ENCODE measurements at places on chromosomes 6 and 20. TPM values are rescaled to one million over a fixed set of nuclear protein-coding genes. Genes with fewer than 3 reads are reported as not detected.

DNA sequence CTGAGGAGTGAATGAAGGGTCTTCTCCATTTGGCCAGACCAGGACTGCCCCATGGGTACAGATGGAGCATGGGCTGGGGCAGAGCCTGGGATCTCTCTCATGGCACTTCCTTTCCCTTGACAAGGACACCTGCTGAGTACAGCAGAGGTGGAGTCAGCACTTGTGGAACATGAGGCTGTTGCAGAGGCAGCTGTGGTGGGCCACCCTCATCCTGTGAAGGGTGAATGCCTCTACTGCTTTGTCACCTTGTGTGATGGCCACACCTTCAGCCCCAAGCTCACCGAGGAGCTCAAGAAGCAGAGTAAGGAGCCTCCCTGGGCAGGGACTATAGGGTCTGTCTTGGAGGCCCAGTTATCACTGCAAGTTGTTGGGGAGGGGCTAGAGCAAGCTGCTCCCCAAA, 29.6 kb downstream of the GSS start:
- H3K36me3 ChIP-seq = peaks cover 87% of the 10 kb centered on the region
- H3K27ac ChIP-seq = peak overlapping the region; percentile 87
- DNase-seq = no peak
- no peaks in the 10 kb centered on the region for H3K27me3 ChIP-seq
- peaks cover 34% of the 10 kb centered on the region for H3K4me1 ChIP-seq
- H3K4me3 ChIP-seq = no peak overlapping the region

GRCh38 chr6:112773187-112773586, 426.1 kb downstream of the RFPL4B start:
- H3K4me1 ChIP-seq = no peaks in the 10 kb centered on the region
- H3K27me3 ChIP-seq = no peaks in the 10 kb centered on the region
- no peak for DNase-seq
- no peaks in the 10 kb centered on the region for H3K36me3 ChIP-seq

DNA sequence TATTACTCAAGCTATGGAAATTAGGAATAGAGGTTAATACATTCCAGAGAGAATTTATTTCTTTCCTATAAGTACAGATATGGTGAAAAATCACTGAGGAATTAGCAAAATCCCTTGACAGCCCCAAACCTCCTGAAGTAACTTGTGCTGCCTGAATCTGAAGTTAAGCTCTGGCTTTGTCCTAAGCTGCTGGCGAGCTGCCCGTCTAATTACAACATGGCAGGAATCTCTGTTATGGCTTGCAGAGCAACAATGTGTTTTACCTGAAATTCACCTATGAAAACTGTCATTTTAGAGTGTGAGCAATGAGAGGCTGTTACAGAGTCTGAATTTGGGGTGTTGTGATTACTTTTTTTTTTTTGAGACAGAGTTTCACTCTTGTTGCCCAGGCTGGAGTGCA, 22.5 kb upstream of the IYD start:
- DNase-seq = no peak
- H3K36me3 ChIP-seq = no peaks in the 10 kb centered on the region
- H3K27me3 ChIP-seq = no peaks in the 10 kb centered on the region
- no peak overlapping the region for H3K4me3 ChIP-seq
- H3K27ac ChIP-seq = no peak overlapping the region

The CGA gene
- not detected for total RNA-seq

The ELOVL4 gene
- 0.12 TPM for total RNA-seq

All from psoas muscle (tissue), 8 donors.